ENCODE measurements at places on chromosomes 16 and 17. TPM values are rescaled to one million over a fixed set of nuclear protein-coding genes. Genes with fewer than 3 reads are reported as not detected.

GPRC5C gene
- total RNA-seq: 17.1 TPM

NPIPA2 gene
- total RNA-seq: 17.8 TPM

ZFP3 gene
- total RNA-seq: 0.15 TPM

OTOA gene
- total RNA-seq: 0.32 TPM

MSLN gene
- total RNA-seq: not detected

XYLT2 gene
- total RNA-seq: 28.9 TPM

CCL16 gene
- not detected for total RNA-seq

GPR142 gene
- total RNA-seq: not detected

C17orf78 gene
- total RNA-seq: not detected

TNFRSF17 gene
- total RNA-seq: not detected

FOXL1 gene
- 0.29 TPM for total RNA-seq

Measured in H1 (cell line).